ENCODE measurements at places on chromosomes 3 and 15.

DNA sequence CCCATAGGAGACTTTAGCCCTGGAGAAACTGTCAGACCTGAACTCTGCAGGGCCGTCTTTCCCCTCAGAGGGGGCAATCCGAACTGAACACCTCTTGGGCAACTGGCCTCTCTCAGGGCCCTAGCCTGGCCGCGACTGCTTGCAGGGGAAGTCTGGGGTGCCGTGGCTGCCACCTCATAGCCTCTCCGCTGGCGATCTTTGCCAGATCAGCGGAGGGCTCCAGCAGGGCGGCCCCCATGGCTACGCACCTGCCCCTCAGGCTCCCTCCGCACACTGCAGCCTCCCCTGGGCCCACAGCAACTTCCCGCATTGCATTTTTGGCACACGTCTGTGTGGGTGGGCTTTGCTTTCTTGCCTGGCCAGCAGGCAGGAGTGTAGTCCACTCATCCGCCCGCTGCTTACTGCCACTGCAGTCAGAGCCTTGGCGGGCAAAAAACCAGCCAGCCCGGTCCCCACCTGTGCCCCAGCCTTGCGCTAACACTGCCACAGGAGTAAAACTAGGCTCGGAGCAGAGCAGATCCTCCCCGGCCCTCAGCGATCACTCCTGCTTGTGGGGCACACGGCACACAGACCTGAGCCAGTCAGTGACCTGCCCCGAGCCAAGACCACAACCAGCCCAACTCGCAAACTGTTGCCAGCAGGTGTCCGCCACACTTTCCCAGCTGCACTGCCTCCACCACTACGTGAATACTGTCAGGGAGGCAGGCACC lies 266.8 kb upstream of the CBLB start:
- DNase-seq, result no peak

GRCh38 chr3:59704292-59704691 lies 654.5 kb upstream of the CFAP20DC start:
- no peak for DNase-seq

GRCh38 chr15:33846862-33847261 lies 121.4 kb upstream of the CHRM5 start:
- DNase-seq, result no peak

DNA sequence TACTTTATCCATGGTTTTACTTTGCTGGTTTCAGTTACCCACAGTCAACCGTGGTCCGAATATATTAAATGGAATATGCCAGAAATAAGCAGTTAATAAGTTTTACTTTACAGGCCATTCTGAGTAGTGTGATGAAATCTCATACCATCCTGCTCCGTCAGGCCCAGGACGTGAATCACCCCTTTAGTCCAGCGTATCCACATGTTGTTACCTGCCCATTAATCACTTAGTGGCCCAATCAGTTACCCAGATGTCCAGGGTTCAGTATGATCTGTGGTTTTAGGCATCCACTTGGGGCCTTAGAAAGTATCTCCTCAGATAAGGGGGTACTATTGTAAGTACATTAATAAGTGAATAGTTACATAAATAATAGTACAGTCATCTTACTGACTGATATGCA lies 88.0 kb downstream of the TTBK2 start:
- peak; percentile 58 for DNase-seq

DNA sequence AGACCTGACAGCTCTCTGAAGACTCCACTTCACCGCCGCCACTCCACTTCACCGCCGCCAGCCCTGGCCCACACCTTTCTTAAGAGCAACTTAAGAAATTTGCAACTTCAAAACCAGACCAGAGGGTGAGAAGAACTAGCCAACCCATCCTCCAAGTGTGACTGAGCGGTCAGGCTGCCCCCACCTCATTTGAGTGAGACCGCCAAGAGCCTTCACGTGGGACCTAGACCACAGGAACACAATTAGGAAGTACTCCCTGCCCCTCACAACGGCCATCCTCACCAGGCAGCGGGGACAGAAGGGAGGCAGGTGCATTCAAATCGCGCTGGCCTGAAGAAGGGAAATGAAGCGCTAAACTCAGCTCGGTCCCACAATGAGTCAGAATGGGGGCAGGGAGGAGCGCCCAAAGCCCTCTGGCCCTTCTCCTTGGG lies 156.8 kb upstream of the BCL6 start:
- no peak for DNase-seq

DNA sequence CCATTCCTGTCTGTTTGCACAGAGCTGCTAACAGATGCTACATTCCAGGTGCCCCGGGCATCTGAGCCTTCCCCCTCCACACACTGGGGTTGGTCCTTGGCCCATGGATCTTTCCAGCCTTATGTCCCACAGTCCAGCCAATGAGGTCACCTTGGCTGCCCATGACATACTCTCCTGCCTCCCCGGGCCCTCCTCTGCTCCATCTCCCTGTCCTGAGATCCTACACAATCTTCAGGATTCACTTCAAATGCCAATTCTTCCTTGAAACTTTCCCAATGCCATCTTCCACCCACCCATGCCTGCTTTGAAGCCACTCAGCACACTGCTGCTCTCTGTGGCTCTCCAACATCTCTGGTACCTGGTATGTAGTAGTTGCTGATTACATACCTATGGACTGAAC lies 4.3 kb downstream of the CHRNA3 start:
- no peak for DNase-seq

GRCh38 chr15:64051093-64051402 lies 4.8 kb upstream of the DAPK2 start:
- no peak for DNase-seq

GRCh38 chr3:196287090-196287439 lies 461 bp downstream of the PCYT1A start:
- DNase-seq, result no peak

- DNase-seq, result no peak
Observed at GRCh38 chr3:143567823-143568222, 280.4 kb downstream of the SLC9A9 start.

- no peak for DNase-seq
Observed at GRCh38 chr3:135155228-135155627, 360.2 kb downstream of the EPHB1 start.

- DNase-seq, result no peak
Observed at GRCh38 chr15:92971081-92971480, 71.0 kb downstream of the CHD2 start.

GRCh38 chr15:48190932-48191573 lies 412 bp upstream of the CTXN2 start:
- DNase-seq, result no peak

DNA sequence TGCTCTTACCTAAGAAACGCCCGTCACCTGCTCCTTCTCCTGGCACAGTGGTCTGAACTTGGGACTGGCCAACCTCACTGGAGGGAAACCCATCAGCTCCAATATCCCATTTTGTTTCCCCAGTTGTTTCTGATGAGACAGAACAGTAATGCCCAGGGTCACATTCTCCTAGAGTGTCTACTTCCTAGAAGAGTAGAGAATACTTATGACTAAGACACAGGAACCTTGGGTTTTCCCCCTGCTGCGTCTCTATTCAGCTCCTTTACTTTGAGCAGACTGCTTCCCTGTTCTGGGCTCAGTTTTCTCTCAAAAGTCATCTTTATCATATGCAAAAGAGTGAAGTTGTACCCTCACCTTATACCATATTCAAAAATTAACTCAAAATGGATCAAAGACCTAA lies 79.4 kb downstream of the POLR2M start:
- DNase-seq, result no peak

DNA sequence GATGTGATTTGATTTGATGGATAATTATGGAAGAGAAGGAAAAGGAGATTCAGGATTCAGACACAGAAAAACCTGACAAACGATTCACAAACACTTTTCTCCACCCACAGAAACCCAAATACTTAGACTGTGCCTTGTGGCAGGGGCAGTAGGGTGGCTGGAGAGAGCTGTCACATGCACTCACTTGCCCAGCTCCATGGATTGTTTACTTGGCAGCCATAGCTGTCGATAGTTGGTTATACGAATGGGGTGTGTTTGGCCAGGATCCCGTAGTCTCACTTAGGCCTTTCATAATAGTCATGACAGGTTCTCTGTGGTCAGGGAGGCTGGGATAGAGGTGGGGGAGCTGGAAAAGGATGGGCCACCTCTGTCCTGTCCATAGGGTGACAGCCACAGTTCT lies 76.9 kb downstream of the CACNA1D start:
- no peak for DNase-seq

DNA sequence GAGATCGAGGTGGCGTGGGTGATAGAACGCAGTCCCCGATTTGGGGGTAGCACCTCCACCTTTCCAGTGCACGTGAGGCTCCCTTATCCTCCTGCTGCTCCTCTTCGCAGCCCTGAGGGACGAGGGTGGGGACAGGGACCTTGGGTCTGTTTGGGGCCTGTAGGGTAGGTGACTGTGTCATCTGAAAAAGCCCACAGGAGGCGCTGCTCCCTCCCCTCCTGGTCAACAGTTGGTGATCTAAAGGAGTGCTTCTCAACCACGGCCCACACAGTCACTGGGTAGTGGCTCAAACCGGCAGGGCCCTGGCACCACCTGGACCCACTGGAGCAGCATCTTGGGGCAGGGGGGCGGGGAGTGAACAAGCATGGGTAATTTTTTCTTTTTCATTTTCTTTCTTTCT lies 7.1 kb downstream of the LRRK1 start:
- DNase-seq, result no peak

GRCh38 chr15:29668120-29668602 lies 154.1 kb downstream of the TJP1 start:
- no peak for DNase-seq

DNA sequence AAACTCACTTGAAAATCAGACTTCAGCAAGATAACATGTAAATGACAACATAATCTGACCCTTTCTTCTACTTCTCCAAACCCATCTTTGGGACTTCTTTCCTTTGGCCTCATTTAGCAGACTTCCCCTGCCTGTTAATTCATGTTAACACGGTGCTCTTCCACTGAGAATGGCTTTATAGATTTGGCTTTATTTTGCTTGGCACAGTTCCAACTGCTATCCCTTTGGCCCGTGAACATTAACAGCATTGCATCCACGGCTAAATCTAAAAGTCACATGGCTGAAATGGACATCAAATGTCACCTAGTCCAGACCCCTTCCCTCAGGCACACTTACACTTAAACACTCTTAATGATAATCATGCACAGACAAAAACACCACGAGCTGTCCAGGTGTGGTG lies 3.8 kb downstream of the ZMAT3 start:
- no peak for DNase-seq

GRCh38 chr3:184491867-184492615 lies 69.5 kb upstream of the EPHB3 start:
- no peak for DNase-seq

DNA sequence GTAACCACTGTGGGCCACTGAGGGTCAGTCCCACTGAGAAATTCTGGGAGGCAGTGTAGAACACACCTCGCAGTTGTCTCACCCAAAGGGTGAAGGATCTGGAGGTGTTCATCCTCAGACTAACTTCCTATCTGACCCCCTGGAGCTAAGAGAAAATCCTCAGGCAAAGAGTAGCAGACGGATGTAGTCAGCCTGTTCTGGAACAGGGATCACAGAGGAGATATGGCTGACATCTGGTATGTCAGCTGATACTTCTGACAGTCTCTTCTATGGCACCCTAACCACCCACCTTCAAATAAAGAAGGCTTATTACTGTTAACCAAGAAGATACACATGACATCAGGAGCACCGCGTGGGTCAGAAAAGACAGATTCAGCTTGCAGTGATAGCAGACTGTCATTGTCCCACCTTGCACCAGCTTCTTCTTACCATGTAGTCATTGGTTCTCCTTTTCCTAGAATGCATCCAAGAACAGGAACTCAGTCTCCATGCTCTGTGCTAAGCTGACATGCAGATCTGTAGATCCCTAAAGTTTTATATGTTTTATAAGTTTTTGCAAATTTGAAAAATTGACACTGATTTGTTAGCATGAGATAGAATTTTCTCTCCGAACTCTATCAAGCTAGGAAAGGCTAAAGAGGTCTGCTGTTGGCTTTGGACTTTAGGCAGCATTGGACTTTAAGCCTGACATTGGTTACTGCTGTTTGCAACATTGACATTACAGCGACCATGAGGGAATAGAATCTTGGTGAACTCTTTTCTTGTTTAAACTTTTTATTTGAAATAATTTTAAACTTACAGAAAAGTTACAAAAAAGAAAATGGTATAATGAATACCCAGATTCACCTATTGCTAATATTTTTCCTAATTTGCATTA lies 60.4 kb downstream of the KBTBD12 start:
- no peak for DNase-seq

DNA sequence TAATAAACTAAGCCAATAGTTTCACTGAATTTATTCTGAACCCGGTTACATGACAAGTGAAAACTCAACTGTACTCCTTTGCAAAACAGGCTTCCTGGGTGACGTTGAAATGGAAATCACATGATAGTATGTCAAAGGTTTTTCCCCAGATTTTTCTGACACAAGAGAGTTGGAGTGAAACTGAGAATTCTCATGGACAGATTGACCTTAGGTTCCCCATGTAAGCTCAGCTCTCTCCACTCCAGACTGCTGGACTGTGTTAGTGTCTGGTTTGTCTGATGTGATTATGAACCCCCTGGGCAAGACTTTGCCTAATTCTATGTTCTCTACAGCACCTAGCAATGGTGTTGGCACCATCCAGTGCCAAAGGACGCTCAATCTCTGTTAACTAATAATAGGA lies 219.7 kb upstream of the COL8A1 start:
- no peak for DNase-seq

GRCh38 chr15:80706161-80706560 lies 11.1 kb downstream of the ABHD17C start:
- DNase-seq, result no peak

DNA sequence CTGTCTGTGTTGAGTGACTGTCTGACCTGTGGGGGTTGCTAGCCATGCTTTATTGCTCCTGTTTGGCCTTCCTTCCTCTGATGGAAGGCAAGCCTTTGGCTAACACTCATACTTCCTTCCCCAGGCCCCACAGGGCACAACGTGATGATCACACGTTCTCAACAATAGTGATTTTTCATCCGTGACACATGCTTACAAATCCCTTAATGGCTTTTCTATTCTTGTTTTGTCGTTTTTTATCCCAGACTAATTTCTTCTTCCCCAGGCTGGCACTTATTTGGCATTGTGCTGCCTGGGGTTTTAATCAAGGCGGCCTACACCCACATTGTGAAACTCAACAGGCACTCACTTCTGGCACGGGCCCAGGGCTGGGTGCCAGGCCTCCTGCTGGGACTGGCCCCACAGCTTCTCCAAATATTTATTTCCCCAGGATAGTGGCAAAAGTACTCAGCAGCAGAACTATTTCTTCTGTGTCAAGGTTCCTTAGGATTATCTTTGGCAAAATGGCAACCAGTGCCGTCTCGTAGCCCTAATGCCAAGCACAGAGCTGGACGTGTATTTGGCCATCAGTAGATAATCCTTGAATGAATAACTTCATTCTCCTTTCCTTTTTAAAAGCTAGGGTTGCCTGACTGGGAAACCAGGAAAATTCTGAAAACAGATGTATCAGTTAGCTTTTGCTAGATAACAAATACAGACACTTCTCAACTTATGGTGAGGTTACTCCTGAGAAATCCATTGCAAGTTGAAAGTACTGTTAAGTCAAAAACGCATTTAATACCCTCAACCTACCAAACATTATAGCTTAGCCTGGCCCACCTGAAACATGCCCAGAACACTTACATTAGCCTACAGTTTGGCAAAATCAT lies 30.6 kb downstream of the CMTM7 start:
- peak; percentile 76 for DNase-seq

- no peak for DNase-seq
Observed at GRCh38 chr3:9617056-9617455, 32.2 kb upstream of the MTMR14 start.
